Kasumi-1 (cell line): ENCODE measurements at places on chromosomes 6 and 20.

DNA sequence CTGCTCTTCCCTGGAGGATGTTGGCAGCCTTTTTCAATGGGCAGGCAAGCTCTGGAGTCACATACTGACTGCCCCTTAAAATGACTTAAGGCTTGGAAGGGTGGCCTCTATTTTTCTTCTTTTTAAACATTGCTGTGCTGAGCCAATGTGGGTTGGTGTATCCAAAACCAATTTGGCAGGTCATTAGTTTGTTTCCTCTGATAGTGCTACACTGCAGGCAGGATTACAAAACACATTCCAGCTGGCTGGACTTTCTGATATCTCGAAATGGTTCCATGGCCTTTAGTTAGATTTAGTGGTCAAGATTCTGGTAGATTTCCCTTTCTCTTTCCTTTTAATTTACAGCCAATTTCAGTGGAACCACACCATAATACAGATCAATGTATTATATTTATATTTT lies 28.1 kb upstream of the BMP2 start:
- DNase-seq = no peak

- DNase-seq = no peak
These were observed 388.3 kb upstream of the RNF217 start for GRCh38 chr6:124573953-124574352.

DNA sequence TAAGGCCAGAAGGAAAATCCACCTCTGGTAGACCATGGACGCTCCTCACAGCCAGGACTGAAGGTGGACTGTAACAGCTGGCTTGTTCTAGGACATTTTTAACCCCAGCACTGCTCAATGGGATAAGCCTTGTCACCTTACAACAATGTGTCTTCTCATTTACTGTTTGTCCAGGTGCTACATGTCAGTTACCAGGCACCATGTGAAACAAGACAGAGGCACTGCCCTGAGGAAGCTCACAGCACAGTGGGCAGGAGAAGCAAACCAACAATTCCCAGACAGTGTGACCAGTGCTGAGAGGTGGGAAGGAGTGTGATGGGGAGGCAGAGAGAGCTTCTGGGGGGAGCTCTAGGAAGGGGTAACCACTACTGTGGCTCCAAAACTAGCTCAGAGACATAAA lies 10.7 kb downstream of the SNHG17 start:
- DNase-seq = no peak

- no peak for DNase-seq
These were observed 532.1 kb upstream of the CHD6 start for GRCh38 chr20:42150230-42150629.

- peak; percentile 45 for DNase-seq
These were observed 298.6 kb downstream of the SYNE1 start for GRCh38 chr6:152338335-152339125.

DNA sequence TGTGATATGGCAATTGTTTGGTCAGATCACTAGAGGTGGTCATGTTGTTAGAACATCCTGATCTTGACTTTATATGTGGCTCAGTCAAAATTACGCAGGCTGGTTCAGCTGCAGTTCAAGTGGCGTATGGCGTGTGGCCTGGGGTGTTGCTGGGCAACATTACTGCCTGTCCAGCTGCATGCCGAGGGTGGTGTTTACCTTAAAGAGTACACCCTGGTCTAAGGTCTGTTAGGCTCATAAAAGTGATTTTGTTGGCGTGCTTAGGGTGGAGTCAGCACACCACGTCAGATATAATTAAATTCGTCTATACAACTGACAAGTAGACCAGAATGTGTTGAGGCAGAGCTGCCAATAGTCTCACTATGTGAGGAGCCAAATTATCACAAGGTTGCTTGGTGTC lies 55.6 kb upstream of the NEDD9 start:
- DNase-seq = no peak

GRCh38 chr6:106549521-106549920 lies 79.8 kb downstream of the RTN4IP1 start:
- DNase-seq = no peak

GRCh38 chr20:49356676-49357075 lies 78.8 kb upstream of the ZNFX1 start:
- no peak for DNase-seq

DNA sequence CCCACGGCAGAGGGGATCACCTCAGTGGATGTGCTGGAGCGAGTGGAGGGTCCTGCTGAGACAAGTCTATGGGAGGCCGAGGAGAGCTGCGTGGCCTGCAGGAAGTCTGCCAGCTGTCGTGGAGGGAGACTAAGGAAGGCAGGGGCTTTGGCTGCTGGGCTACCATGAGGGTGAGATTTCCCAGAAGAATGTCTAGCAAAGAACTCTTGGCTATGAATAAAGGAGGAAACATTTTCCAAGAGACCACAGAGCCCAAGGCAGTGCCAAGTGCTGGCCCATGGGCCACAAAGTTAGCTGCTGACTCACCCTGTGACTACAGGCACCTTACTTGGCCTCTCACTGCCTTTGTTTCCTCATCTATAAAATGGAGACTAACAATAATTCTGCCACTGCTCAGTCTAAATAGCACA lies 73.4 kb downstream of the PRDM1 start:
- no peak for DNase-seq

DNA sequence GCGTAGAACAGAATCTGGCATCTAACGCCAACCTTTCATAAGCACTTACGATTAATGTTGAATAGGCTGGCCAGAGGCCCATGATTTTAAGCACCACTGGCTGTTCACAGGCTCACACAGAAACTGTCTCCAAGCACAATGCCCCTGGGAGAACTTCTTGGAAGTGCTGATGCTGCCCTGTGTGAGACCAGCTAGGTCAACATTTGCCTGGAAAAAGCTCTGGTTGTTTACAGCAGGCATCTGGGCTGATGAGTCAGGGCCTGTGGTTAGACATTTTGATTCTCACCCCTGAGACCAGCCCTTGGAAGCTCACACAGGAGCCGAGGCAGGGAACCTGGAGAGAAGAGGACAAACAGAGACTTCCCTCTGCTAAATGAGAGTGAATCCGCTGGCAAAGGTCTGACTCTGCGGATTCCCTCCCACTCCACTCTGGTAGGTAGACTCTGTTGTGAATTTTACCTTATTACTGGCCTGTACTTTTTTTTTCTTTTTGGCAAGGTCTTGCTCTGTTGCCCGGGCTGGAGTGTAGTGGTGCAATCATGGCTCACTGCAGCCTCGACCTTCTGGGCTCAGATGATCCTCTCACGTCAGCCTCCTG lies 6.8 kb upstream of the SULF2 start:
- DNase-seq = no peak

DNA sequence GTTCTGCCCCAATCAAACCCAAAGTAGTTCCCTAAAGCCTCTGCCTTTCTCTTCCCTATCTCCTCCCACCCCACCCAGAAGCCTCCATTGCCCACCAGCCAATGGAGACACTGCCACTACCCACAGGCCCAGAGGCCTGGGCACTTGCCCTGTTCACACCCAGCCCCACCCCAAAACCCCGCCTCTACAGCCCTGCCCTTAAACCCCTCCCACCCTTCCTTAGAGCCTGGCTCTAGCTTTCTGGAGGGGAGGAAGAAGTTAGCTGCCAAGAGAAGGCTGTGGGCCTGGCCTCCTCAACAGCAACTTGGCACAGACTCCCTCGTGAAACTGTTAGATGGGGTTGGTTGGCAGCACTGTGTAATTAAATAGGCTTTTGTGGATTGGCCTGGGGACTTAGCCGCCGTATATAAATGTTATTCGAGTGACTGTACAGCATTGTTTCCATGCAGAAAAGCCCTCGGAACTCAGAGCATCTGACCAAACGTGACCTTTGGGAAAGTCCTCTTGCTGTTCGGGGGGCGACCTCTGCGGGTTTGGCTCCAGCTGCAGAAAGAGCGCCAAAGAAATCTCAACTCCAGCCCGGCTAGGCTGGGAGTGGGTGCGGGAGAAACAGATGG lies 31.4 kb downstream of the COL11A2 start:
- no peak for DNase-seq

GRCh38 chr6:40791004-40791403 lies 203.8 kb upstream of the LRFN2 start:
- no peak for DNase-seq

- DNase-seq = no peak
These were observed 227.5 kb downstream of the KCNQ5 start for GRCh38 chr6:72849346-72849745.

DNA sequence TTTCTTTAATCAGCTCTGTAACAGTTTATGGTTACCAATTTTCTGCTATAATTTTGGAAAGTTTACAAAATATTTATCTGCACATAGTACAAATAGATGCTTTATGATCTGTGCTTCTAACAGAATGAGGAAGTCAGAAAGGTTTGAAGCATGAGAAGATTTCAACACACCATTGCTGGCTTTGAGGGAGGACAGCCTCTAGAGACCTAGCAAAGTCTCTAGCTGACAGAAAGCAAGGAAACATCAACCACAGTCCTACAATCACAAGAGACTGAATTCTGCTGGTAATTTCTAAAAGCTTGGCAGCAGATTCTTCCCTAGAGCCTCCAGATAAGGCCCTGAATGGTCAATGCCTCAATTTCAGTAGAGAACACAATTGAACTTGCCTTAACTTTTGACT lies 750.8 kb upstream of the SLC35B3 start:
- peak; percentile 59 for DNase-seq

- peak; percentile 14 for DNase-seq
These were observed 66.8 kb downstream of the SCAND1 start for GRCh38 chr20:35887393-35888064.

GRCh38 chr6:162973980-162974379 lies 246.2 kb downstream of the PACRG start:
- no peak for DNase-seq

DNA sequence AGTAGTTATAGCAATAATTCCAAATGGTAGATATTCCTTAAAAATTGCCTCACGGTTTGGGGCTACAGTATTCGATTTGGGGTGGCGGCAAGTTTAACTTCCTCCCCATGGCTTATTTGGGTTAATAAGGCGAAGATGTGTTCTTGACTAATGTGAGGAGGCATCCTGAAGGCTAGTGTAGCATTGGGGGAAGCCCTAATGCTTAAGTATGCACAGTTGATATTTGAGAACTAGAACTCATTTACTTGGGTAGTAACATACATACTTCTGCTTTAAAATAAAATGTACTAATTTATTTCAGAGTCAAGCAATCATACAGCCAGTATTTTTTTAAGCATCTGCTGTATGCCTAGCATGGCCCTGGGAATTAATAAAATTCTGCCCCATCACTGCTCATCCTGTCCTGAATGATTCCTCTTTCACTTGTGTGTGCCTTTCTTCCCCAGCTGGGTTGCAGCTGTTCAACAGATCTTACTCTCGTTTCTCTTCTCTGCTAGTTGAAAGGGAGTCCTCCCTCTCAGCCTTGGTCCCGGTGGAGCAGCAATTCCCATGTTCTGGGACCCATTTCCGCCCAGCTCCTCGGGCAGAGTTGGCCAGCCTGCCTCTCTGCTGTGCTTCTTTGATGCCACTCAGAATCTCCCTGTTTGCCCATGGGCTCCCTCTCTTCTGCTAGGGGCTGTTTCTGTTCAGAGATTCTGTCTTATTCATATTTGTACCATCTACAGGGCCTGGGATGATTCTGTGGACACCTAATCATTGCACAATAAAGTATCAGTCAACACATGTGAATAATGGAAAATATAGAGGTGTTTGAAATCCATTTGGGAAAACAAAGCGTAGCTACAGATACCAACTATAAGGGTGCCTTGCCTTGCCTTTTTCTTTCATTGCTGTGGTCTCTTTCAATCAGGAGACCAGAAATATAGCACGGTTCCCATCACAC lies 104.8 kb downstream of the ARID1B start:
- DNase-seq = no peak

DNA sequence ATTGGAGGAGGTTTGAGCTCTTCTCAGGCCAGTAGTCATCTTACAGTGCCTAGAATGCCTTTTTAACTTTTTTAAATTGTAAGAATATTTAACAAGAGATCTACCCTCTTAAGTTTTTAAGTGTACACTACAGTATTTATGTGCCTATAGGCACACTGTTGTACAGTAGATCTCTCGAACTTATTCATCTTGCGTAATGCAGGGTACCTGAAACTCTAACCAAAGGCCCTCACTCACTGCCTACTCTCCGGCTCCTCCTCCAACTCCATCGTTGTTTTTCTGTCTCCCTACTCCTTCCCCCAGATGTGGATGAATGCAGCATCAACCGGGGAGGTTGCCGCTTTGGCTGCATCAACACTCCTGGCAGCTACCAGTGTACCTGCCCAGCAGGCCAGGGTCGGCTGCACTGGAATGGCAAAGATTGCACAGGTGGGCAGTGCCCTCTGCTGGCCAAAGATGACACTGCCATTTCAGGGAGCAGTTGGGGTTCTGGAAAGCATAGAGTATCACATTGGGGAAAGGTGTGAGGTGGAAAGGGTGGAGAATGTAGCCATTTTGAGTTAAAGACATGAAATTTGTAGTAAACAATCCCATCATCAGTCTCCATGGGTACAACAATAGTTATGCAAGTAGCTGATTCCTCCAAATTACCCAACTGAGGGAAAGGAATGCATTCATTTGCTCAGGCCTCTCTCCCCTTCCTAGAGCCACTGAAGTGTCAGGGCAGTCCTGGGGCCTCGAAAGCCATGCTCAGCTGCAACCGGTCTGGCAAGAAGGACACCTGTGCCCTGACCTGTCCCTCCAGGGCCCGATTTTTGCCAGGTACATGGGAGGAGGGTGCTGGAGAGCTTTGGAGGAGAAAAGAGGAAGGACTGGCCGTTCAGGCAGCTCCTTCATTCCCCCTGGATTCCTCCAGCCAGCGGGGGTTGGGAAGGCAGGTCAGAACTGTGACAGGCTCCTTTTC lies 18.4 kb upstream of the ZNF76 start:
- peak; percentile 57 for DNase-seq

GRCh38 chr6:137434640-137435039 lies 59.6 kb downstream of the OLIG3 start:
- no peak for DNase-seq

- no peak for DNase-seq
These were observed 58.5 kb upstream of the HIVEP1 start for GRCh38 chr6:11953641-11954040.

GRCh38 chr6:108621117-108621516 lies 60.4 kb downstream of the FOXO3 start:
- no peak for DNase-seq

DNA sequence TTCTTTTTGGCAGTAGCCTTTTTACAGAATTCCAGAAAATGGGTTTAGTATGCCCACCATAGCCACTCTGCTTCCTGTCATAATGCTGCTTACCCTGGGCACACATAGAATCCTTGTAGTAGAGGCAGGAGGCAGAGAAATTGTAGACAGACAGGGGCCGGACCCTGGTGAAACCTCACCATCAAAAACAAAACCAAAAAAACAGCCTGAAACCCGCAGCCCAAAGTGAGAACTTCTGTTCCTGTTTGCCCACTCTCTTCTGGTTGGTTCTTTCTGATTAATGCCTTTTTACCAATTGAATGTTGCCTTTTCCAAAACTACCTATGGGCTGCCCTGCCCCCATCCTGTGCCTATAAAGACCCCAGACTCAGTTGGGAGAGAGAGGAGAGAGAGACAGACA lies 188.2 kb downstream of the CDKAL1 start:
- no peak for DNase-seq

DNA sequence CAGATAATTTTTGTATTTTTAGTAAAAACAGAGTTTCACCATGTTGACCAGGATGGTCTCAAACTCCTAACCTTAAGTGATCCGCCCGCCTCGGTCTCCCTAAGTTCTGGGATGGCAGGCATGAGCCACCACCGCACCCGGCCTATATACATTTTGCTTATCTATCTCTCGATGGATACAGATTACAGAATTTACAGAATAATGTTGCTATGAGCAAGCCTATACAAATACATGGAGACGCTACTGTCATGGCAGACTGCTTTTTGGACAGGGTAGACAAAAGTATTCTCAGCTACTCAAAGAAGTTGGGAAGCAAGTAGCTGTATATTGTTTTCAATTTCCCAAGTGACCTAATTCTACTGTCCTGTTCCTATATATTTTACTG lies 1.6 kb downstream of the HSPA1L start:
- DNase-seq = no peak
